NCI-H2029 (cell line): ENCODE measurements at places on chromosomes 4 and X.

DNA sequence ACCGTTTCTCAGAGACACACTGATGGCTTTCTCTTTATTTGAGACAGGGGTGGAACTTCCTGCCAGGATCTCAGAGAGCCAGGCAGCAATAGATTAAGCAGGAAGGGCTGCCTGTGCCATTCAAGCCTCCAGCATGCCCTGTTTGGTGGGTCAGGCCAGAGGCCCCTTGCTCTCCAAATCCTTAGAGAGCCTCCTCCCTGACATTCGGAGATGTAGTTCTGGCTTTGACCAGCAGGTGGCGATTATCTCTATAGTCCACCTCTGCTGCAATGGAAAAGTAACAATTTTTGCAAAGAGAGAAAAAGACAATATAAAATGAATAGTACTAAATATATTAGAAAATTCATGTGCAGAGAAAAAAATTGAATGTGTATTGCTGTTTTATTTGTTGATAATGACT lies 93.9 kb downstream of the NXF2B start:
- DNase-seq, result no peak

- DNase-seq, result no peak
Observed at GRCh38 chr4:11624370-11624769, 195.7 kb upstream of the HS3ST1 start.

DNA sequence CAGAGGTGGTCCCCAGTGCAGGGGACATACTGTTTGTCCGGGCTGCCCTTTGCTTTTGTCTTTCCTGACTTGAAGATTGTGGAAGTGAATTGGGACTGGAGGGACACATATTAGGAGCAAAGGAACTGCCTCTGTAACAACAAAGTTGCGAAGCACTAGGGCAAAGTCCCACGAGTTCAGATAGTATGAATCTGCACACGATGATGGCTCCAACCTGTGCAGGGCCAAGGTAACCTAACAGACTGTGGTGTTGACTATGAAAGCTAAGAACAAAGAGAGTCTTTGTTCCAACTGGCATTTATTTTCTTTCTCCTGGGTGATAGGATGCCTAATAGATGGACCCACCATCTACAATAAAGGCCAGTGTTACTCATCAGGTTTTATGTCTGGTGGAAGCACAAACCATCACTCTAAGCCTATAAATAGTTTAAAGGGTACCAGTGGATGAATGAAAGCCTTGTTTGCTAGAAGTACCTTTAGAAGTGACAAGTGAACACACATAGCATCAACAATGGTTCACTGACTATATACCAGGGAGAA lies 71.8 kb downstream of the TMA16 start:
- no peak for DNase-seq

DNA sequence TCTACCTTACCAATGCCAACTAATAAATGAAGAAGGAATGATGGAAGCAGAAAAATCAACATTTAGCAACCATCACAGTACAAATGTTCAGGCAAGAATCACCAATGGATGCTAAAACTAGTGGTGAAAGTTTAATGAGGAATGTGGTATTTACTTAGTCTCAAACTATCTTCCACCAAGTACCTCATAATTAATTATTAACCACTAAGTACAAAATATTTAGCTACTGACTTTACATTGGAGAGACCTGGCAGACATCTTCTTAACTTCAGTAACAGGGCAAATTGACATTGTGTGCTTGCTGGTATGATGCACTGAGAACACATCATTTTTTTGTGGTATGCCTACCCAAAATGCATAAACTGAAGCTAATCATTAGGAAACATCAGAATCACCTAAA lies 82.4 kb downstream of the DLG3 start:
- DNase-seq, result no peak

DNA sequence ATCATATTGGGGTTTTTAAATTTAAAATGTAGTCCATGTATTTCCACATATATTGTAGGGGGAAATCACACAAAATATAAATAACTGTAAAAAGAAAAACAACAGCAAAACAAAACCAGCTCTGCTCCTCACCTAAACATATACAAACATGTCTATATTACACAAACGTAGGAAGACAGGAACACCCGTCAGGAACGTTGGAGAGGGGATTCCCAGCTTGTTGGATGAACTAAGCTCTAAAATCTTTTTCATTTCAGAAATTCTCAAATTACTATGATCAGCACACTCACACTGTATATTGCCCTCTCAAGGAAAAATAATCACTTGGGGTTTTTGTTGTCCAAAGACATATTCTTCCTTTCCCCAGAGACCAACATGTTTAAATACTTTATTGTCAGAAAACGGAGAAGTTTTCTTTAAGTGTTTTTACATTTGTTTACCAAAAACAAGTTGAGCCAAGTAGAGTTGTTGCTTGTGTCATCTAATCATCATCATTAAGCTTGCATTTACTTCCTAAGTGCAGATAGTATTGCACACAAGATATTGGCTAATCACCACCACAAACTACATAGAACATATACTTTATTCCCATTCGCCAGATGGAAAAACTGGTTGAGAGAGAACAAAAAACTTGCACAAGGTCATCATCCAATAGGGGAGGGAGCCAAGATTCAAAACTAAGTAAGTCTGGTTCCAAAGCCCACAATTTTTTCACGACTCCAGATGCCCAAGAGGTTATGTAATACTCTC lies 2.4 kb upstream of the TLR10 start:
- DNase-seq, result no peak

DNA sequence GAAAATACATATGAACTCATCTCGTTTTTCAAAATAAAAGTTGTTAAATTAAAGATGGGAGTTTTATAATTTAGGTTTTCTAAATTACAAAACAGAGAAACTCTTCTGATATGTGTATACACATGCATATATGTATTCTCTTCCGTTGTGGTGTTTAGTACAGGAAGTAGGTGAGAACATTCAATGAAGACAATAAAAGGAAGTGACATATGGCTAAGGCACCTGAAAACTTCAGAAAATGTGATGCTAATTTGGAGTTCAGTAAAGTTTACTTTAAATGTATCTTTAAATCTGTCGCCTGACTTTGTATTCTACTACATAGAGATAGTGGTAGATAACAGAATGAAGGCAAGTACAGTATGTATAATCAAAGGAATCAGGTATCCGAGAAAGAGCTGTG lies 33.5 kb upstream of the ITM2A start:
- no peak for DNase-seq

DNA sequence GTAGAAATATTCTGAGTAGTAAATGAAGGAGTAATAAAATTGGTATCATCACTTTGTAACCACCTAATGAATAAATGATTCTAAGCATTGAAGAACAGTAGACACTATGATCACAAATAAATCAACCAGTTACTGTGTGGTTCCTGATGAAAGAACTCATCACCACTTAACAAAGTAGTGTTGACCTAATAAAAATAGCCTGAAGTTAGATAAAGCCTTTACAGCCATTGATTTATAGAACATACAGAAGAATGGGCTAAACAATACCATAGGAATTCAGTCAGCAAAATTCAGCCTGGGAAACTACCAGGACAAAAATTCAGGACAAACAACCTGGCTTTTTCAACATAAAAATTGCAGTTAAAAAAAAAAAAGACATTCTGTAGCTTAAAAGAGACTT lies 9.0 kb downstream of the SLC30A9 start:
- no peak for DNase-seq

DNA sequence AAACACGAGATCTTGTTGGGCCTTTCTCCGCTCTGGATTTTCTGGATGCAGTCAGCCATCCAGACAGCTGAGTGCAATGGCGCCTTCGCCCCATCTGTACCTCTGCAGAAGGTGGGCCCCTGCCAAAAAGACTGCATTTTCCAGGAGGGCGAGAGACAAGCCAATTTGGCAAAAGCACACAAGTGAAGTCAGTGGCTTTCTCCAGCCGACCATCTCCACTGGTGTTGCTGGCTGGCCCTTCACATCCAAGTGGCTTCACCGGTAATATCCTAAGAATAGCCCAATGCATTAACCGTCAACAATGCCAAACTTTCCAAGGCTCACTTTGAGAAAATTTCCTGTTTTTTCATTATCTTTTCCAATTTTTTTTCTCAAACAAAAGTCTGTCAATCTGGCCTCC lies 96.2 kb upstream of the MXRA5 start:
- DNase-seq, result no peak

GRCh38 chr4:41934514-41934900 lies 722 bp upstream of the TMEM33 start:
- no peak for DNase-seq
